Psoas muscle (tissue), 8 donors: ENCODE measurements at places on chromosomes 3 and 15. TPM values are rescaled to one million over a fixed set of nuclear protein-coding genes. Genes with fewer than 3 reads are reported as not detected.

PPP1R14D gene
- not detected for total RNA-seq

SLC12A1 gene
- total RNA-seq, result not detected

DNA sequence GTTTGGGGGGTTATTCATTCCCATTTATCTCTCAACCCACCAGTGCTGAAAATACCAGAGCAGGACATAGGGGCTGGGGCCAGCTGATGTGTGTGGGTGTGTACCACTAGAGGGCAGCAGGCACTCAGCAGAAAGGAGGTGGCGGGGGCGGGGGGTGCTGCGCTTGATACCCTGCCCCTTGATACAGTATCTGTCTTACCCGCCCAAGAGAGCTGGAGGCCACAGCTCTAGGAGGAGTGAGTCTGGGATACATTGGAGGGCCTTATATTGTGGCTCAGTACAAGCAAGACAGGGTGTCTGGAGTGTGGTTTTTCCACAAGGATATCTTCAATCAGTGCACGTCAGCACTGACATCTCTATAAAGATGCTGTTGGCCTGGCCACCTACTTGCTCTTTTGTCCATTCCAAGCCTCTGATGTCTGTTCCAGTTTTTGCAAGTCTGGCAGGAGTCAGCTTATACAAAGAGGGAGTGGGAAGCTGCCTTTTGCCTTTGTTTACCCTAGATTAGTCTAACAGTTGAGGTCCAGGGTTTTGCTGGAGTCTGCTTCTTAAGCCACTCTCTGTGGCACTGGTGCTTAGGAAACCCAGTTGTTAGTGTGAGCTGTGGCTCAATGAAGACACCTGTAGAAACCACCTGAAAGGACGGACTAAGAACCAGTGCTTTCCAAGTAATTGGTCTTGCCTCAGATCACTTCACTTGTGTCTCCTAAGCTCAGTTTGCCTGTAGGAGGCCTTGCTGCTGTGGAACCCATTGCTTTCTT lies 1.5 kb upstream of the RBM15B start:
- H3K27ac ChIP-seq, result no peak overlapping the region
- H3K36me3 ChIP-seq, result peaks cover 41% of the 10 kb centered on the region
- H3K4me3 ChIP-seq, result peak overlapping the region; percentile 15
- peaks cover 49% of the 10 kb centered on the region for H3K4me1 ChIP-seq

DNA sequence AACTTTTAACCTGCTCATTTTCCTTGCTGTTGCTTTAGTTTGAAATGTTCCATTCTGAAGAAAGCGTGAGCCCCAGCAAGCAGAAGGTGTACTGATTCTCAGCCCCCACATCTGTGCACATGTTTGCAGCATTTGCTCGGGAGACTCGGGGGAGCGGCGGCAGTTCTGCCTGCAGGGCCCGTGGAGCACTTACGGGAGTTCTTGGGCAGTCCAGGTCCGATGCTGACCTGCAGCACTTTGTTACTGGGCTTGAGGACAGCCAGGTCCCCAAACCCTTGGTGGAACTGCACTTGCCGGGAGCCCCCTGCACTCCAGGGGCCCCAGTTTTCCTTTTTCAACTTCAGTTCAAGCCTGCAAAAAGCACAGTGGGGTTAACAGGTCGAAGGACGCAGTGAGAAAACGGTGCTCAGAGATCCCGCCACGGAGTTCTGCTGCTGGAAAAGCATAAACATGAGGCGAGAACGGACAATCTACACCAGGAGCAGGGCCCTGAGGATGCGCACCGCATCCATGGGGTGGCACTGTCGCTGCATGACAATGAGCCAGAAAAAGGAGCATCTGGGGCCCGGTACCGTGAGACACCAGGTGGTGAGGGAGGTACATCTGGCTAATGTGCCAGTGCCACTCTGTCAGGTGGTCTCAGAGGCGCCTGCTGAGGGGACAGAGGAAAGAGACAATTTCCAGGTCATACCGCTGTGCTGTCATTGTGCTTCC lies 45.6 kb upstream of the LDHAL6B start:
- H3K27me3 ChIP-seq, result no peaks in the 10 kb centered on the region
- H3K4me1 ChIP-seq, result no peaks in the 10 kb centered on the region
- H3K36me3 ChIP-seq, result peaks cover 5% of the 10 kb centered on the region
- no peak overlapping the region for H3K4me3 ChIP-seq

DNA sequence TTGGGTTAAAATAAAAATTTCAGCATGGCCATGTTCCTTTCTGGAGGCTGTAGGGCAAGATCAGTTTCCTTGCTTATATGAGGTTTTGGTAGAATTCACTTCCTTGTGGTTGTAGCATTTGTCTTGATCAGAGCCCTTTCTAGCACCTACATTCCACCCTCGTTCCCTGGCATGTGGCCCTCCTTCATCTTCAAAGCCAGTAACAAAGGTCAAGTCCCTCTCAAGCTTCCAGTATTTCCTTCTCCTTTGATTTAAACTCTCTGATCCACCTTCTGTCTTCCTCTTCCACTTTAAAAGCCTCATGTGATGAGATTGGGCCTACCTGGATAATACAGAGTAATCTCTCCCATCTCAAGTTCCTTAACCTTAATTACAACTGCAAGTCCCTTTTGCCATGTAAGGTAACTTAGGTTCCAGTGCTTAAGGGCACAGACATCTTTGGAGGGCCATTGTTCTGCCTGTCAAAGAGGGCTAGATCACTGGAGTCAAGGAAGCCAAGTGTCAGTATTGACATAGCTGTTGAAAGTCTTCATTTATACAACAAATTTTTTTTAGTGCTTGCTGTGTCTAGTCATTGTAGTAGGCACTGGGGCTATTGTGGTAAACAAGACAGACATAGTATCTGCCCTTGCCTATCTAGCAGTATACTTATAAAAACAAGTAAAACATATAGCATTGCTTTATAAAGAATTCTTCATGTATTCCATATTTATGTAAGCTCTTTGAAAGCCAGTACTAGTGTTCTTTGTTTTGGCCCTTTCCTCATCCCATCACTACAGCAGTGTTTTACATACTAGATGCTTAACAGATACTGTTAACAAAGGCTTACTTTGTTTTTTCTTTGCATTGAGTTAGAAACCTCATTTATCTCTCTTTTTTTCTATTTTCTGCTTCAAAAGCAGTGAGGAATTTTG lies 40.7 kb downstream of the GLCE start:
- H3K27me3 ChIP-seq, result no peaks in the 10 kb centered on the region
- no peaks in the 10 kb centered on the region for H3K36me3 ChIP-seq
- H3K4me1 ChIP-seq, result no peaks in the 10 kb centered on the region

DNA sequence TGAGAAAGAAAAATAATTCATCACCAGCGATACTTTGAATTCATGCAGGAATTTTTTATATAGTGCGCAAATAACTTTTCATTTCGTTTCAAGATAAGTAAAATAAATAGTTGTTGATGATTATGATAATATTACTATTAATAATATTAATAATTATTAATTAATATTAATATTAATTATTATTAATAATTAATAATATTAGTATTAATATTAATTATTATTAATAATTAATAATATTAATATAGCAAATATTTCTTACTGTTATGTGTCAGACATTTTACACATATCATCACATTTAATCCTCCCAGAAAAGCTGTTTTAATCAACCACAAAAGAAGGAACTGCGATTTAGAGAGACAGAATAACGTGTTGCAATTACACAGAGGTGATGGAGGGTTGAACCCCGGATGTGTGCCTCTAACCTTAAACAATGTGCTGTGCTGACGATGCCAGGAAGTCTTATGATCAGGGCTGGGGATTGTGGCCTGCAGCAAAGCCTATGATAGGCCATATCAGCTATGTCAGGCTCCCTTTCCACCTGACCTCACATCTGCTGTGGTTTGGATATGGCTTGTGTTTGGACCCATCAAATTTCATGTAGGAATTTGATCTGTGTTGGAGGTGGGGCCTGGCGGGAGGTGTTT lies 263.5 kb upstream of the NR2F2 start:
- no peak overlapping the region for H3K4me3 ChIP-seq
- no peaks in the 10 kb centered on the region for H3K27me3 ChIP-seq
- no peaks in the 10 kb centered on the region for H3K36me3 ChIP-seq
- no peaks in the 10 kb centered on the region for H3K4me1 ChIP-seq
- DNase-seq, result no peak

GRCh38 chr15:75923756-75924155 lies 20.1 kb downstream of the FBXO22 start:
- no peaks in the 10 kb centered on the region for H3K27me3 ChIP-seq
- H3K4me3 ChIP-seq, result no peak overlapping the region
- H3K4me1 ChIP-seq, result peaks cover 32% of the 10 kb centered on the region
- DNase-seq, result no peak

DNA sequence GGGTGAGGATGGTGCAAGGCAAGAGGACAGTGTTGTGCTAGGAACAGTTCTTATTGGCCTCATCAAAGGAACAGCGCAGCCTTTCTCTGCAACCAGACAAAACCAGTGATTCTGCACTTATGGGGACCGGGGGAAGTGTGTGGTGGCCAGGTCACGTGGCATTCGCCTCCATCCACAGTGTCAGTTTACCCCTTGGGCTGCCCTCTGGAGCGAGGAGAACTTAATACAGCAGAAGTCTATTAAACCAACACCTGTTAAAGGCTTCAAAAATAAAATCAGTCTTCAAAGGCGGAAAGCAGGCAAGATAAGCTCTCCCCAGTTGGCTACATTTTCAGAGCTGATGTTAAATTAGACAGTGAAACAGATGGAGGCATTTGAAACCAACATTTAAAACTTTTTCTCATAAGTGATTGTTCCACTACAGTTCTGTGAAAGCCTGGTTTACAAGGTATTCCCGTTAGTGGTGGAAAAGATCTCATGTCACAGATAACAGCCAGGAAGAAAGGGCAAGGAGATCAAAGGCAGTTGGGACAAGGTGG lies 75.2 kb downstream of the LRIG1 start:
- H3K4me3 ChIP-seq, result no peak overlapping the region
- no peaks in the 10 kb centered on the region for H3K36me3 ChIP-seq
- H3K27me3 ChIP-seq, result no peaks in the 10 kb centered on the region
- peak overlapping the region; percentile 89 for H3K27ac ChIP-seq
- peaks cover 70% of the 10 kb centered on the region for H3K4me1 ChIP-seq

DNA sequence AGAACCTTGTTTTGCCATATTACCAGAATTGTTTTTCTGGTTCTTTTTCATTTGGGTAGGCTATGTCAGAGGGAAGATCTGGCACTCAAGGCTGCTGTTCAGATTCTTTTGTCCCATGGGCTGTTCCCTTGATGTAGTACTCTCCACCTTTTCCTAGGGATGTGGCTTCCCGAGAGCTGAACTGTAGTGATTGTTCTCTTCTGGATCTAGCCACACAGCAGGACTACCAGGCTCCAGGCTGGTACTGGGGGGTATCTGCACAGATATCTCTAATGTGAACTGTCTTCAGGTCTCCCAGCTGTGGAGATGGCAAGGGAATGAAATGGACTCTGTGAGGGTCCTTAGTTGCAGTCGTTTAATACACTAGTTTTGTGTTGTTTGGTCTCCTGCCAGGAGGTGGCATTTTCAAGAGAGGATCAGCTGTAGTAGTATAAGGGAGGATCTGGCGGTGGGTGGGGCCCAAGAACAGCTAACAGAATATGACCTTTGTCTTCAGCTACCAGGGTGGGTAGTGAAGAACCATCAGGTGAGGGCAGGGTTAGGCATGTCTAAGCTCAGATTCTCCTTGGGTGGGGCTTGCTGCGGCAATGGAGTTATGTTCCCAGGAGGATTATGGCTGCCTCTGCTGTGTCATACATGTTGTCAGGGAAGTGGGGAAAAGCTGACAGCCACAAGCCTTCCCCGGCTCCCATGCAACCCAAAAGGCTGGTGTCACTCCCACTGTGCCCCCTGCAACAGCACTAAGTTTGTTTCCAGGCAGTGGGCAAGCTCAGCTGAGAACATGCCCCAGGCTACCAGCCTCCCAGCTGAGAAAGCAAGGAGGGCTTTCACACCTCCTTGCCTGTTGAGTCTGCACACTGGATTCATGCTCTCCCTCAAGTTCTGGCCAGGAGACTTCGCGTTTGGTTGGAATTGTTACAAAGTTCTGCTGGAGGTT lies 252.5 kb downstream of the ISL2 start:
- H3K36me3 ChIP-seq, result no peaks in the 10 kb centered on the region
- no peak overlapping the region for H3K4me3 ChIP-seq
- DNase-seq, result no peak
- no peaks in the 10 kb centered on the region for H3K27me3 ChIP-seq
- no peaks in the 10 kb centered on the region for H3K4me1 ChIP-seq
- H3K27ac ChIP-seq, result no peak overlapping the region

DNA sequence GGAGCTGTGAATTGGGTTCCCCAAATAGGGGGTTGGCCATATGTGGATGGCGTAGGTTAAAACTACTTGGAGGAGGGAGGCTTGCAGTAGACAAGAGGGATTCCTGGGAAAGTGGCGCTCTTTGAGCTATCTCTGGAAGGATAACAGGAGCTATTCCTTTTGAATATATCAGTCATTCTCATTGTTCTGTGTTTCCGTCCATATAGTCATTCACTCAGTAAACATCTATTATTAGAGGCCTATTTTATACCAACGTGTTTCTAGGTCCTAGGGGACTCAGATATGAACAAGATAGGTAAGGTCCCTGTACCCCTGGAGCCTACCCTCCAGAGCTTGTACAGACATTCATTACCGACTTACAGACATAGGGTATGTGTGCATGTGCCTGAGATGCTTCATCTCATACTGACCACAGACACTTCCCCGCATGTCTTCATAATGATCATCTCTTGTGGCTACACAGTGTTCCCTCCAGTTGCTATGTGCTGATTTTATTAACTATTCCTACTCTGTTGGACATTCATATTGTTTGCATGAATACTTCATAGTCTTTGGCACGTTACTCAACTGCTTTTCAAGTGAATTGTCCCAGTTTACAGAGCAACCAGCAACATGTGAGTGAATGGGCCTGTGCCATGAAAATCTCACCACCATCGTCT lies 55.8 kb upstream of the VILL start:
- DNase-seq, result no peak
- peaks cover 13% of the 10 kb centered on the region for H3K4me1 ChIP-seq
- no peak overlapping the region for H3K27ac ChIP-seq
- no peaks in the 10 kb centered on the region for H3K27me3 ChIP-seq

DNA sequence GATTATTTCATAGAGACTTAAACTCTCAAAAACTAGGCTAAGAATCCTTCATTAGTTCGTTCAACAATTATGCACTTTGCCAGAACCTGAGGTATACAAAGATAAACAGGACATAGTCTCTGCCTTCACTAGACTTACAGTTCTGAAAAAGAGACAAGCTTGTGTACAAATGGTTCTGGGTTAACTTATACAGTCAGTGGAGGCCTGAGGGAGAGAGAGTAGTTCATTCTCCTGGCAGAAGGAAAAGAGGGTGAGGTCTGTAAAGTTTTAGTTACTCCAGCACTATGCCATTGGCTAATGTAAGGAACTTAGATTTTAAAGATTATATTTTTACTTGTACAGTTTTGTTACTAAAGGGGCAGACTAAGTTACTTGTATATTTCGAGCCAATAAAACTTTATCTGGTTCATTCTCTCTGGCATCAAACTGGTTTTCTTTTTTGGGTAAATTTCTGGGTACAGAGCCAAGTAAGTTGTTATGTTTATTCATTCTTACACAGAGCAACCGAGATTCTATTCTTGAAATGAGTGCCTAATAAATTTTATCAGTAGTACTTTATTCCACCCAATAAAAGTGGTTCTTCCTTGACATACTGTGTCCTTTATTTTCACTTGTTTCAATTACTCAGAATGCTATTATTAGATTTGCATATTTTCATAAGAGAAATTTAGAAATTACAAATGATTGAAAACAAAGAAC lies 278.7 kb downstream of the TIGIT start:
- no peak overlapping the region for H3K4me3 ChIP-seq
- H3K27me3 ChIP-seq, result no peaks in the 10 kb centered on the region
- peaks cover 54% of the 10 kb centered on the region for H3K4me1 ChIP-seq
- H3K36me3 ChIP-seq, result no peaks in the 10 kb centered on the region
